ENCODE measurements at places on chromosomes 5 and 9.
A peak's percentile ranks its signal among the peaks of the same experiment; 100 is the strongest.

DNA sequence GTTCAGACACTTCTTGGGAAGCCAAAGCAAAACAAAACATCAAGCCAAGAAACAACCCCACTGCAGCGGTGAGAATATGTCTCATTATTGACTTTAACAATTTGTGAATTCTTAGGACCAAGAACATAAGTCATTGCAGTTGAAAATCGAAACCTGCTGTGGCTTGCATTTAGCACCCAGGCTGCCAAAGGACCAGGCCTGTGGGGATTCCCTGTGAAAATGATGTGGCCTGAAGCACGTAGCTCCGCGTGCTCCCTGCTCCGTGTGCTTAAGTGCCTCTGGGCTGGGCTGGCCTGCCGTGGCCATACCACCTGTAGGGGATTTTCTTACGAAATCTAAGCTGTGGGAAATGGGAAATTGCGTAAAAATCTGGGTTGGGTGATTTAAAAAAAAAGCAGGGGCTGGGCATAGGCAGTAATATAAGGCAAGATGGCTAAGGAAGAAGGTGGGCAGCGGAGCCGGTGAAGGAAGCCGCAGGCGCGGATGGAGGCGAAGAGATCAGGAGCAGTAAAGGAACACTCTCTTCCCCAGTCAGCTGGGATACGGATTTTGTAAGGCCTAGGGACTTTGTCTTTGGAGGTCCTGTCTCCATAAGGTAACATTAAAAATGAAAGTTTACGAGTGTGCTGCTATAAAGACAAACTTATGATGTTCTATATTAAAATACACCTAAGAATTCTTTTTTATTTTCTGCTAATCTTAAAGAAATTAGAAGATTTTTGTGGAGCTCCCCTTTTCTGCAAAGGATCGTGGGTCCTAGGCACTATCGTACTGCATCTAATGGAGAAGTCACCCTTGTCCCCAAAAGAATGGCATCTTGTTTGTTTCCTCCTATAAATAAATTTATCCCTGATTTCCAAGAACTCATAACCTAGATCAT lies 189.6 kb upstream of the SEMA6A start:
- no peak for DNase-seq

GRCh38 chr5:89946508-89946907 lies 463.0 kb downstream of the CETN3 start:
- no peak for DNase-seq

DNA sequence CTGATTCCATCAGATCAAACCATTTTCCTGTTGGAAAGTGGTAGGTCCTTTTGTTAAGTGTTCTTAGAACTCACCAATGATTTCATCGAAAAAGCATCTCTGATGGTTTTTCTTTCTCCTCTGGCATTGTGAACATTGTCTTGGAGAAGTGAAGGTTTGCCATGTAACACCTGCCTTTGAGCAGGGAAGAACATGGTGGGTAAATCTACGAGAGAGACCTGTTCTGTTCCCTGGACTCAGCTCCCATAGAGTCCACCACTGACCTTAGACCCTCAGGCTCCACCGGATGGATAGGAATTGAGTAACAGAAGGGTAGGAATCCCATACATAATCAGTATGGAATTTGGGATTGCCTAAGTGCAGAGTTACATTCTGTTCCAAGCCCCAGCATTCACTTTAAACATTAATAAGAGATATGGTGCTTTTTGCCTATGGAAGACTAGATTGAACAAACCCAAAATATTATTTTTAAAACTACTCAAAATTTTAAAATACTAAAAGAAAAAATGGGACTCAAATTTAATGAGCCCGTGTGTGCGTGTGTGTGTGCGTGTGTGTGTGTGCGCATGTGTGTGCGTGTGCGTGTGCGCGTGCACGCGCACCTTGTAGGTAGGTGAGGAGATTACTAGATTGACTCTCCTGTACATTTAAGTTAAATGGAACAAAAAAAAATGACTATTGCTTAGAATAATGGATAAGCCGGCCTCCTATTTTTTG lies 92.0 kb downstream of the C9orf152 start:
- no peak for DNase-seq

DNA sequence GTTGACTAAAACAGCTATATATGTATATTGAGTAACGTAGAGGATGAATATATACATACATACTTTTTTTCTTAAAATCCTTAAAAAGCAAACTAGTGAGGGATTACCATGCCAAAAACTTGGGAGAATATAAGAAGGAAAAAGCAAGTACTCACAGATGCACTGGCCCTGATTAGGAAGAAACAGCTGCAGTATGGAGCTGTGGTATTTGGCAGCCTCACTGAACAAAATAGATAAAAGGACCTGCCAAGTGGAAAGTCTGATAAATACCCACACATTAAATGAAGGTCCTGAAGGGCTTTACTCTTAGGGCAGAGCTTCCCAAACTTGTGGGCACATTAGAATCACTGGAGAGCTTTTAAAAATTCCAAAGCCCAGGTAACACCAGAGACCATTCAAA lies 80.6 kb downstream of the FEM1C start:
- DNase-seq: no peak

- peak; percentile 10 for DNase-seq
These were observed 134.4 kb upstream of the IER5L start for GRCh38 chr9:129312251-129313122.

GRCh38 chr5:89989776-89990175 lies 419.8 kb downstream of the CETN3 start:
- DNase-seq: no peak

- no peak for DNase-seq
These were observed 16.3 kb downstream of the LRSAM1 start for GRCh38 chr9:127467621-127468020.

GRCh38 chr5:33369485-33370465 lies 71.0 kb upstream of the TARS1 start:
- DNase-seq: no peak

All from activated T-cell treated with anti-CD3 and anti-CD28 coated beads, Interleukin-2, amount 50 U/mL, for 48 hours (primary cell).